ENCODE measurements at places on chromosomes 7 and 10. TPM values are rescaled to one million over a fixed set of nuclear protein-coding genes. Genes with fewer than 3 reads are reported as not detected.

KBTBD2 gene
- 59.2 TPM for polyA plus RNA-seq

NRG3 gene
- polyA plus RNA-seq, result 1.2 TPM

FOXK1 gene
- polyA plus RNA-seq, result 17.1 TPM

HOXA10 gene
- polyA plus RNA-seq, result 0.41 TPM

GDF10 gene
- 96.4 TPM for polyA plus RNA-seq

Data from left lung (tissue), 14 donors.